ENCODE measurements at places on chromosomes 7 and 10. TPM values are rescaled to one million over a fixed set of nuclear protein-coding genes. Genes with fewer than 3 reads are reported as not detected.

GRCh38 chr7:137073571-137074325 is 205.3 kb downstream of the CHRM2 start:
- no peak for DNase-seq

The FAM13C gene
- polyA plus RNA-seq = 44.2 TPM

DNA sequence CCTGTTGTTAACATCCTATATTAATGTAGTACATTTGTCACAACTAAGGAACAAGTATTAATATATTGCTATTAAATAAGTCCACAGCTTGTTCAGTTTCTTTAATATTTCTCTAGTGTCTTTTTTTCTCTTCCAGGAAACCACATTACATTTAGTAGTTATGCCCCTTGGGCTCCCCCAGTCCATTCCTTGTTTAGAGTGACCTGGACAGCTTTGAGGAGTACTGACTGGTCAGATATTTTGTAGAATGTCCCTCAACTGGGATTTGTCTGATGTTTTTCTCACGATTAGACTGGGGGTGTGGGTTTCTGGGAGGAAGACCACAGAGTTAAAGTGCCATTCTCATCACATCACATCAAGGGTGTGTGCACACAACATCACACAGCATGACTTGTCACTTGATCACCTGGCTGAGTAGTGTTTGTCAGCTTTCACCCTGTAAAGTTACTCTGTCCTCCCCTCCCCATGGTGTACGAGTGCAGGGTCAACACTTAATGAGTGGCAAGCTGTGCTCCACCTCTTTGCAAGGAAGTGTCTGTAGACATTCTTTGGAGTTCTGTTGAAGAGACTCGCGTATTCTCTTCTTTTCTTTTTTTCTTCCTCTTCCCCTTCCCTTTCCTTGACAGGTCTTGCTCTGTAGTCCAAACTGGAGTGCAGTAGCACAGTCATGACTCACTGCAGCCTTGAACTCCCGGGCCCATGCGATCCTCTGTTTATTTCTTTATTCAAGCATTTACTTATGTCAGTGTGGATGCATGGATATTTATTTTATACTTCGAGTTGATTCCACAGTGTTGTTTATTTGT is 10.2 kb downstream of the LMTK2 start:
- DNase-seq = no peak

DNA sequence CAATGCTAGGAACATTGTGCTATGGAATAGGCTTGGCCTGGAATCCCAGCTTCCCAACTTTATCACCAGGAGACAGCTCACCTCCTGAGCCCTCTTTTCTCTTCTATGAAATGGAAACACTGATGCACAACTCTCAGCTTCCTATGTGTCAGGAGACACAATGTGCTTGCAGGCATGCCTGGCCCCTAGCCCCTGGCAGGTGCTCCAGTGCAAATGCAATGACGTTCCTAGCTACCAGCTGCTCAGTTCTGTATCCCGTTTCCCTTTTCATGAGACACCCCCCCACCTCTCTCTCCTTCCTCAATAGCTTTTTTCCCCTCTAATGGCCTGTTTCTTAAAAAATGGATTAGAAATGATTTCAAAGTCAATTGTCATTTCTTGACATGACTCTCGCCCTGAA is 30.7 kb downstream of the HABP2 start:
- DNase-seq = no peak

The SEMA3A gene
- polyA plus RNA-seq = 28.0 TPM

DNA sequence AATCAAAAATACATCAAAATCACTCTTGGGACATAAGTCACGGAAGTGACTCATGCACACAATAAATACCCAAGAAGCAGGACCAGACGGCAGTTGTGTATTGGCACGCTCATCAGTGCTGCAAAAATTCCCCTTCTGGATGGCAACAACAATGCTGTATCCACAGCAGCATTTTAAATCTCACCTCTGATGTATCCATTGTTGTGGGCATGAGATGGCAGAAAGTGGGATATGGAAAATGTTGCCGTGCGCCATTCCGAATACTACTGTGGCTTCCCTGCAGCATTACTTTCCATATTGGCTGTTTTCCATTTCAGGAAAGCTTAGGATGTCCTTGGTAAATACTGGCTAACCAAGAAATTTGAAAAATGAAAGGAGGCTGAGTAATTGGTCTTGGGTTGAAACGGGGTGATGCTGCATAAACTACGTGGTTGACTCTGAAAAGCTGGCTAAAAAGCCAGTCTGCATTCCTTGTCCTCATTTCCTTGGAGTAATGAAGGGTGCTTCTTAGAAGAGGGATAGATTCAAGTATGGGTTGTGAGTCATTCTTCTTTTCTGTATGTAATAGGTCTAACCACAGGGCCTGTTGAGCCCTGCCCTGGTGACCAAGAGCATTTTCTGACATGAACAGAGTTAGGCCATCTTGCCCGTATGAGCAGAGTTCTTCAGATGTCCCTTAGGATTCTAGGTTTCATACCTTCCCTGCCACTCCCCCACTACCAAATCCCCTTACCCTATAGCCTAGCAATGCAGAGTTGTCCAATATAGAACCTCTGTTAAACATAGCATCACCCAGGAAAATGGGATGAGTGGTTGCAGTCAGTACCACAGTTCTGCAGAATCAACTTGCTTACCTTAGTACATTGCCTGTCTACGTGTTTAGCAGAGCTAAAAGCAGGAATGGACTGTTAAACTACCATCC is 36.3 kb upstream of the TOMM7 start:
- DNase-seq = no peak

DNA sequence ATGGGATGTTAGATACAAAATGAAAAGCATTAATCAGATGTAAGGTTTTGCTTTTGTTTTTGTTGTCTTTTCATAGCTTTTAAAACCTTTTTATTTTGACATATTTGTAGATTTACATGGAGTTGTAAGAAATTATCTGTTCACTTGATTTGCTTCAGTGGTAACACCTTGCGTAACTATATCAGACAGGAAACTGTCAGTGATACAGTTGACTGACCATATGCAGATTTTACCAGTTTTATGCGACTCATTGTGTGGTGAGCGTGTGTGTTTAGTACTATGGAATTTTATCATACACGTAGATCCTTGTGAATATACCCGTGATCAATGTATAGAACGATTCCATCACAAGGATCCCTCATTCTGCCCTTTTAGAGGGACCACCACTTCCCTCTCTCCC is 701.4 kb downstream of the SUGCT start:
- no peak for DNase-seq

The C10orf67 gene
- 0.13 TPM for polyA plus RNA-seq

DNA sequence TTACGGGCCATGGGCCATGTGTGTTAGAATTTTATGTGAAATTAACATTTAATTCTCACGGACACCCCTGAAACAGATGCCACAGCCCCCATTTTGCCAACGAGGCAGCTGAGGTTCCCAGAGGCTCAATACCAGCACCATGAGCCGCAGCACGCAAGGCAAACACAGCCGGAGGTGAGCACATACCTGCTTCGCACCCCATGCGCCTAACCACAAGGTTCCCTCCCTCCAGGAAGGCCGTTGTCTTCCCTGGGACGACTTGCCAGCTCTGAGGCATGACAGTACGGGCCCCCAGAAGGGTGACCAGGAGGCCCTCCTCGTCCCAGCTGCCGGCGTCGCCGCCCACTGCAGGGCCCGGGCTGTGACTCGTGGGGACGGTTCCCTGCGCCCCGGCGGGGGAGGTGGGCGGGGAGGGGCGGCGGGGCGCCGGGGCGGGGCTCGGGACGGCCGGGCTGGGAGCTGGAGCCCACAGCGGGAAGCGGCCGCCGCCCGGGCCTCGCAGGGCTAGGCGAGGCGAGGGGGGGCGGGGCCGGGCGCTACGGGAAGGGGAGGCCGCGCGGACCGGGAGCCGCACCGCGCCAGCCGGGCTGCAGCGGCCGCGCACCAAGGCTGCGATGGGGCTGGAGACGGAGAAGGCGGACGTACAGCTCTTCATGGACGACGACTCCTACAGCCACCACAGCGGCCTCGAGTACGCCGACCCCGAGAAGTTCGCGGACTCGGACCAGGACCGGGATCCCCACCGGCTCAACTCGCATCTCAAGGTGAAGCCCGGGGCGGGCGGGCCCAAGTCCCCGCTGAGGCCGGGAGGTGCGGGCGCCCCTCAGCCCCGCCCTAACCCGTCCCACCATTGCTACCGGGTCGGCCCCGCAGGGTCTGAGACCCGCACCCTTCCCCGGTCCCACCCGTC is at the start of gene CAV2:
CAV2 (plus strand) TSS at position 571 of the 910 bp plus-strand sequence; CDS start at position 615, 44 bp downstream.
- DNase-seq = peak; percentile 37

The ACSL5 gene
- 2.8 TPM for polyA plus RNA-seq

DNA sequence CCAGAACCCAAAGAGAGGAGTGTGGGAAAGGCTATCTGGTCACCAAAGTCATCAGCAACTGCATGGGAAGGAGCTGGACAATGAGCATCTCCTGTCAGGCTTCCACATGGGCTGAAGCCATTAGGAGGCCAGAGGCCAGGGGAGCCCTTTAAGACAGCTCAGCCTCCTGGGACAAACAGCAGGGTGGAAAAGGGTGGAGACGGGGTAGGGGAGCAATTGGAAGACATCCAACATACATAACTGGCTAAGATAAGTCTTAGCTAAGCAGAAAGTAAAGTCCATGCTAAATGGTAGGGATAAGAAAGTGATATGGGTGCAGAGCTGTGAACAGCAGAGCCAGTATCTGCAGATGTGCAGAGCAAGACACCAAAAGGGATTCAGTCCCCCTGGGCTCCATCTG is 1.5 kb upstream of the OAT start:
- no peak for DNase-seq

GRCh38 chr10:129497013-129497412 is 30.0 kb downstream of the MGMT start:
- no peak for DNase-seq

Data from muscle of arm (tissue), 14 donors.